Dermis blood vessel endothelial cell (primary cell): ENCODE measurements at places on chromosomes 2 and 18. TPM values are rescaled to one million over a fixed set of nuclear protein-coding genes. Genes with fewer than 3 reads are reported as not detected.
A peak's percentile ranks its signal among the peaks of the same experiment; 100 is the strongest.

CLEC4F gene
- 0.09 and 0.34 TPM in 2 replicates for total RNA-seq

DNA sequence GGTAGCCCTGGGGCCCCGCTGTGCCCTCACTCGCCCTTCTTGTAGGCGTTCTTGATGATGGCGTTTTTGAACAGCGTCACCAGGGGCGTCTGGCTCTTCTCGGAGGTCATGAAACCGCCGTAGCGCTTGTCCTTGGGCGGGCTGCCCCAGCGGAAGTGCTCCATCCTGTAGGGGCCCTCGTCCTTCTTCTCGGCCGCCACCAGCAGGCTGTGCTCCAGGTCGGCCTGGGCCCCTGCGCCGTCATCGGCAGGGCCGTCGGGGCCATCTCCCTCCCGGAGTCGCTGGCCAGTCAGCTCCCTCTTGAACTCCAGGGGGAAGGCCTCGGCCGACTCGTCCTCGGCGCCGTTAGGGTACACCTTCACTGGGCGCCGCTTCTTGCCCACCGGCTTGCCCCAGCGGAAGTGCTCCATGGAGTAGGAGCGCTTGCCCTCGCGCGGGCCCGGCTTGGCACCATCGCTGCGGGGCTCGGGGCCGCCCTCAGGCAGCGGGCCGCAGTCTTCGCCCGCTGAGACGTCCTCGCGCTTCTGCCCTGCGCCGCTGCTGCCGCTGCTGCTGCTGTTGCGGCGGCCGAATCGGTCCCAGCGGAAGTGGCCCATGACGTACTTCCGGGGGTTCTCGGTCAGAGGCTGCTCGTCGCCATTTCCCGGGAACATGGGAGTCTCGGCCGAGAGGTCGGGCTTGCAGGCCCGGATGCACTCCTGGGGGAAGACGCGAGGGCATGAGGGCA, 7.2 kb downstream of the POMC start:
- peak; percentile 49 for DNase-seq

DNA sequence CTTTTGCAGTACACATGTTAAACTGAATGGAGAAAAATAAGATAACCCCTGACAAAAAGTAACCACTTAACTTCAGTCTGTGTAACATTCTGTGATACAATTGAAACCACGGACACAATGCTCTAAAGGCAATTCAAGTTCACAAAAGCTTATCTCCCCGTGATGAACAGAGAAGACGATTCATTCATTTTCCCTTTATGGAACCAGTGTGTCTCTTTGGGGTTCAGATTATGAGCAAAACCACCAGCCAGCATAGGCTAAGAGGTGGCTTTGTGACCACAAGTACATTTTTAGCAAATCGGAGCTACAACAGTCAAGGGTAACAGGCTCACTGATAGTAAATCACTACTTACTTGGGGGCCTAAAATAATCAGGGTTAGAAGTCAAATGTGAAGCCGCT, 120.6 kb upstream of the SMAD7 start:
- no peak for DNase-seq

YES1 gene
- 302 and 318 TPM in 2 replicates for total RNA-seq

DNA sequence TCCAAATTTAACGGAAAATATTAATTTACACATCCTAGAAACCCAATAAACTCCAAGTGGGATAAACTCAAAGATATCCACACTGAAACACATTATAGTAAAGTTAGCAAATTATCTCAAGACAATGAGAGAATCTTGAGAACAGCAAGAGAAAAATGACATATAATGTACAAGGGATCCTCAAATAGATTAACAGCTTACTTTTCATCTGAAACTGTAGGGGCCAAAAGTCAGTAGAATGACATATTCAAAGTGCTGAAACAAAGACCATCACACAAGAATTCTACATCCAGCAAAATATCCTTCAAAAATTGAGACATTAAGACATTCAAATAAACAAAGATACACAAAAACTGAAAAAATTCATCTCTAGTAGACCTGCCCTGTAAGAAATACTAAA, 18.7 kb upstream of the METTL21A start:
- DNase-seq: no peak

- no peak for DNase-seq
These were observed 21.6 kb upstream of the OTOS start for GRCh38 chr2:240162032-240162431.

DNA sequence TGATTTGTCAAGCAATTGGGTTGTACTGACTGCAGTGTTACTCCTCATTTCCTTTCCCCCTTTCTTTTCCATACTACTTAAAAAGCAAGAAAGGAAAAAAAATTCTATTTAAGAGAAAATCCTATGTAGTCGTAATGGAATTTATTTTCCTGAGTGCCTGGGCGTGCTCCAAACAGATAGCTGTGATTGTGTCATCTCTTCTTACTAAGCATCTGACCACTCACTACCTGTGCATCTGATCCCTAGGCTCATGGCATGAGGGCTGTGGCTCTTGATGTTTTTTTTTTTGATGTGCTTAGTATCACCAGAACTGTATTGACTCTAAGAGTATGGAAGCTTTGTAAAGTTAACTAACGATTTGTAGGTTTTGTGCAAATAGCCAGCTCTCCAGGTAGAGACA, 19.0 kb downstream of the CRIM1 start:
- no peak for DNase-seq

- no peak for DNase-seq
These were observed 70.3 kb downstream of the CHST9 start for GRCh38 chr18:27114842-27115241.

CAPN13 gene
- not detected in 2 replicates for total RNA-seq

COPS8 gene
- total RNA-seq: 80.2 and 95.4 TPM in 2 replicates

ADAM17 gene
- 54.0 and 65.0 TPM in 2 replicates for total RNA-seq

DNA sequence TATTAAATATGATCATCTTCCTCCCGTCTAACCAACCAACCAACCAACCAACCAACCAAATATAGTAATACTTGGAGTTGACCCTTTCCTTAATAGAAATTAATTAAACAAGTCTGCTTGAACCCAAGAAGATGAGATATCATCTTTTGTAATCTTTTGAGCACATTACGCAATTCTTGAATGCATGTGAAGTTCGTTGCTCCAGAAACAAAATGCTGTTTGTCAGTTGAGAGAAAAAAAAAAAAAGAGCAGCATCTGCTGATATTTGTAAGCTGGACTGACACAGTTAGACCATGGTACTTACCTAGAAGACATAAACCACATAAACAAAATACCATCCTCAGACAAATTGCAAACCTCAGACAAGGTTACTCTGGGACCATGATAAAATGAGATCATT, 9.2 kb upstream of the SERPINB2 start:
- DNase-seq: no peak

DNA sequence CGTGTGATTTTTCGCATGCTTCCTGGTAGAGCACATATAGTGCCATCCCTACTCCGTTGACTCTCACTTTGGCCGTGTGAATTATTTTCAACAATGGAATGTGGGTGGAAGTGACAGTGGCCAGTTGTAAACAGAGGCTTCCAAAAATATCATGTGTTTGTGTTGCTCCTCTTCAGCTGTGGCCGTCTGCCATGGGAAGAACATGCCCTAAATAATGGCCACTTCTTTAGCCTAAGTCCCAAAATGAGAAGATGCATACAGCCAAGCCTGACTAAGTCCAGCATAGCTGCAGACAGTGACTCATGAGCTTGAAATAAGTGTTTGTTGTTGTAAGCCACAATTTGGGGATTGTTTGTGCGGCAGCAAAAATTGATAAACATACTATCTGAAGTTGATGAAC, 8.9 kb upstream of the GALNT1 start:
- no peak for DNase-seq

KANSL3 gene
- total RNA-seq: 27.7 and 32.8 TPM in 2 replicates

DNA sequence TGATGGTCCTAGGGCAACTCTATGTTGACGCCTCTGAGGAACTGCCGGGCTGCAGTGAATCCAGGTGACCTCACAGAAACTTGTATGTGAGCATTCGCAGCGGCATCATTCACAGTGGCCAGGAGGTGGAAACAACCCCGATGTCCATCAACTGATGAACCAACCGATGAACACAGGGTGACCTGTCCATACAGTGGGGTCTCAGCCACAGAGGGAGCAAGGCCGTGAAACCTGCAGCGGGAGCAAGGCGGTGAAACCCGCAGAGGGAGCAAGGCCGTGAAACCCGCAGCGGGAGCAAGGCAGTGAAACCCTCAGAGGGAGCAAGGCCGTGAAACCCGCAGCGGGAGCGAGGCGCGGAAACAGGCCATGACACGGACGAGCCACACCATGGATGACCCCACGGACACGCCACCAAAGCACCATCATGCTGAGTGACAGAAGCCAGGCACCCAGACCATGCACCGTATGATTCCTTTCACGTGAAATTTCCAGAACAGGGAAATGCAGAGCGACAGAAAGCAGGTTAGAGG, 63.0 kb downstream of the PARD6G start:
- DNase-seq: no peak

DNA sequence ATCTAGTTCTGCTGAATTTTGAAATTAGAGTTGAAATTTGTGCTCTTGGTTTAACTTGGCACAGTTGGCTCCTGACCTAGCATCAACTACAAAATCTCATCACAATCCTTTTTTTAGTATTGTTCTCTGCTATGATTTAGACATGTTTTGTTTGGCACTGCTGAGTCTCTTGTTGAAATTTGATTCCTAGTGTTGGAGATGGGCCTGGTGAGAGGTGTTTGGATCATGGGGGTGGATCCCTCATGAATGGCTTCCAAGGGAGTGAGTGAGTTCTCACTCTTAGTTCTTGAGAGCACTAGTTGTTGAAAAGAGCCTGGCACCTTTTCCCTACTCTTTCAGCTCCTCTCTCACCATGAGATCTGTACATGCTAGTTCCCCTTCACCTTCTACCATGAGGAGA, 605.6 kb upstream of the SLC39A10 start:
- DNase-seq: no peak

- no peak for DNase-seq
These were observed 447.0 kb upstream of the ID2 start for GRCh38 chr2:8234757-8235374.

GRCh38 chr2:34254272-34254878, 655.3 kb upstream of the FAM98A start:
- no peak for DNase-seq

- no peak for DNase-seq
These were observed 205.3 kb upstream of the CDH20 start for GRCh38 chr18:61127714-61128467.

GRCh38 chr18:6613581-6613980, 115.9 kb upstream of the ARHGAP28 start:
- DNase-seq: no peak

- peak; percentile 48 for DNase-seq
These were observed 5.0 kb downstream of the ACTR2 start for GRCh38 chr2:65232636-65233035.

DNA sequence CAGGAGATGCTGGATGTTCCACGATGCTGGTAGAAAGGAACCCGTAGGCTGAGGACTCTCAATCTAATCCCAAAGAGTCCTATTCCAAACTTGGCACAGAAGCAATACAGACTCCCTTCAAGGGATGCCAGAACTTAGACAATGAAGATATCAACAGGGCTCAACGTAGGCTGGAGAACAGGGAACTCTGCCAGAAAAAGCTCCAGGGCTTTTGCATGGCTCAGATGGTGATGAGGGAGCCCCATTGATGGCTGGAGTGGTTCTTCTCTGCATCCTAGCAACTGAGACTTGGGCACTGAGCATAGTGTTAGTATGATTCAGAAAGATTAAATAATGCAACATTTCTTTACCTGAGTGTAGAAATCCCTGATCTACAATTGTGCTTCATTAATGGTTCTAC, 117.2 kb upstream of the NCK2 start:
- no peak for DNase-seq

DNA sequence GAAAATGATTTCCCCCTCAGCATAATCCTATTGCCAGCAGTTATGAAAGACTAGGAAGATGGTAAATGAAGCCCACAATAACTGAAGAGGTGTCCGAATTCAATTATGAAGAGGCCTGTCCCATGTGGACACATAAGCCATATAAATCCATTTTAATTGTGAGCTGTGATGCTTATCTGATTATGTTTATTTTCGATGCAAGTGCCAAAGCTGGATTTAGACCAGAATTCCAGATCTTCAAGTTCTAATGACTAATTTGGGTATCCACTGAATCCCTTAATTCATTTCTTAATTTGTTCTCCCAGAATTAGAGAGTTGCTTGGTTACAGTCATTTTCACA, 24.5 kb downstream of the SPATS2L start:
- DNase-seq: no peak

TIGD1 gene
- 1.3 and 1.5 TPM in 2 replicates for total RNA-seq

DNA sequence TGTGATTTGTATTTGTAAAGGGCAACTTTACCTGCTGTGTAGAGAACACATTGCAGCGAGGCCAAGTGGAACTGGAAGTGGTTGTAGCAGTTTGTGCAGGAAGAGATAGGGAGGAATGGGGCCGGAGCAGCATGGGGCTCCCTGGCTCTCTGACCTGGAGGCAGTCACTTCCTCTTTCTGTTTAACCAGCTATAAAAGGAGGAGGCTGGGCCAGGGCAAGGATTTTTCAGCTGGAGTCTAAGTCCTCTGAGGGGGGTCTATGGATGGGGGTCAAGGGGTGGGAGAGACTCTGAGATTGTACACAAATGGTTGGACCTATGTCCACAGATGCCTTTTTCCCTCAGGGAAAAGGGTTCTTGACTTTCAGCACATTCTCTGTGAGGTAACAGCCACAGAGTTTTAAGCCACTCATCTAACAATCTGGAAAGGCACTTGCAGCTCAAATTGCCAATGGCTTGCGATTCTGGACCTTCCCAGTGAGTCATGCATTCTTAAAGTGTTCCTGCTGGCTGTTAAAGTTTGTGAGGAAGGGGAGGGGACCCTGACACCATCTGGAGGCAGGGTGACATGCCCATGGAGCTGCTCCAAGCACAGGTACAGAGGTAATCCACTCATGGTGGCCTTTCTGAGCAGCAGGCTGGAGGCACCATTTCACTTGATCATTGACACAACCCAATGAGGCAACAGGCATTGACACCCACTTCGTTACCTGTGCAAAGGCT, 347.0 kb downstream of the CYRIA start:
- no peak for DNase-seq

- no peak for DNase-seq
These were observed 261.6 kb downstream of the LTBP1 start for GRCh38 chr2:33208400-33208799.

NABP1 gene
- total RNA-seq: 15.7 and 20.9 TPM in 2 replicates

GRCh38 chr2:37625796-37626571, 45.5 kb downstream of the CDC42EP3 start:
- DNase-seq: no peak

DNA sequence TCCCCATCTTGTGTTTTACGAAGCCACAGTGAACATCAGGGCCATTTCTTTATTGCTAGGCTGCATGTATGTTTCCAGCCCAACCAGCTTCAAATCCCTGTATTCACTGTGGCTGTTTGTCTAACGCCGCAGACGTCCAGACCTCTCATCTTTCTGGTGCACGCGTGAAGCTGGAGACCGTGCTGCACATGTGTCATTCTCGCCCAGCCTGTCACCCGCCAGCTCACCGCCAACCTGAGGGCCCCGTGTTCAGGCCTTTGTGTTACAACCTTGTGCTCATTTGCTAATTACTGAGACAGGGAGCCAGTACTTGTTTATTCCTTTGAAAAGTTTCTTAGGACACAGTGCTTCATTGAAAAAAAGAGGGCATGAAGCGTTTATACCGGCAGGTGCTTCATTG, 21.4 kb downstream of the SALL3 start:
- DNase-seq: no peak

SANBR gene
- 18.6 and 27.4 TPM in 2 replicates for total RNA-seq
